HL-60 (cell line): ENCODE measurements at places on chromosomes 4 and X.

GRCh38 chr4:677431-678293 lies 3.3 kb downstream of the MYL5 start:
- no peak for DNase-seq

- no peak for DNase-seq
Observed at GRCh38 chr4:39706741-39707511, 9.0 kb downstream of the UBE2K start.

DNA sequence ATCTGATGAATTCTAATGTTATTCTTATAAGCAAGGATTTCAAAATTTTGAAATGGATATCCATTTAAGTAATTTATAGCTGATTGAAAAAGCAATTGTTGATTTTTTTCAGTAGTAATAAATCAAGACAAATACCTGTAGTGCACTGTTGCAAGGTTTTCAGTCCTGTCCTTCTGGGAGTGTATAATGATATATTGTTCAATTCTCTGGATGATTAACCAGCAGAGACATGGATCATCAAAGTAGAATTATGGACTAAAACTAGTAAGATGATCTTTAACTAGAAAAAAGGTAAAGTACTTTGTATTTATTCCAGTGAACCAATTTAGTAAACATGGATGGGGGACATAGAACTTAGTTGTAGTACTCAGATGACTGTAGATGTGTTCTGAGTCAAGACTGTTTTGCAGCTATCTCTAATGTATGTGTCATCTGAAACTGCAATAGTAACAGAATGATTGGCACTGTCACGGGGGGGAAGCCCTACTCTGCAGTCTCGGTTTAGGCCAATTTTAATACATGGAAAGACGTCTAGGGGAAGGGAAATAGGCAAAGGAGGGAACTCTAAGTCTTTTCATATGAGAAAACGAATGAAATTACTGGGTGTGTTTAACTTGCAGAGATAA lies 121.9 kb downstream of the GLRA3 start:
- DNase-seq: no peak

DNA sequence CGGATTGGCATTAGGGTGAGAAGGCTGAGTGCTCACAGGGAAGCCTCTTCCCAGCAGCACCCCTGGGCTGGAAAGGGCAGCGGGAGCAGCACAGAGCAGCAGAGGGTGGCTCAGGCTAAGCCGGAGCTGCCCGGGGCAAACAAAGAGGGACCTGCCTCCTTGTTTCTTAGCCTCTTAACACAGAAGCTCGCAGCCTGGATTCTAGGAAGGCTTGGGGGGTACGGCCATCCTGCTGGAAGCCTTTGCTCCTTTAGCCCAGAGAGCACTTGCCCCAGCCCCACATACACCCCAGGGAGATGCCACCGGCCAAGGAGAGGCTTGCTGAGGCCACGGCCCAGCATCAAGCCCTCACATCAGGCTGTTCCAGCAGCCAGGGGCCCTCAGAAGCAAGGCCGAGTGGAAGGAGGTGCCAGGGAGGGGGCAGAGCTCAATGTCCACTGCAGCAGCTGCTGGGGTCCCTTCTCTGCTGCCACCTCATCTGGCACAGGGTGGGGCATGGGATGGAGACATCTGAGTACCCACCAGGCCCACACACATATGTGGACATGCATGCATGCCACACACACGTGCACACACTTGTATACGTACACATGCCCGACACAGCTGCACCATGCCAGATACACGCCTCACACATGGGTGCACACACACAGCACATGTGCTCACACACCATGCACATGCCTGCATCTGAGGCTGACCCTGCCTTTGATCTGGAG lies 20.3 kb upstream of the SPON2 start:
- DNase-seq: no peak

DNA sequence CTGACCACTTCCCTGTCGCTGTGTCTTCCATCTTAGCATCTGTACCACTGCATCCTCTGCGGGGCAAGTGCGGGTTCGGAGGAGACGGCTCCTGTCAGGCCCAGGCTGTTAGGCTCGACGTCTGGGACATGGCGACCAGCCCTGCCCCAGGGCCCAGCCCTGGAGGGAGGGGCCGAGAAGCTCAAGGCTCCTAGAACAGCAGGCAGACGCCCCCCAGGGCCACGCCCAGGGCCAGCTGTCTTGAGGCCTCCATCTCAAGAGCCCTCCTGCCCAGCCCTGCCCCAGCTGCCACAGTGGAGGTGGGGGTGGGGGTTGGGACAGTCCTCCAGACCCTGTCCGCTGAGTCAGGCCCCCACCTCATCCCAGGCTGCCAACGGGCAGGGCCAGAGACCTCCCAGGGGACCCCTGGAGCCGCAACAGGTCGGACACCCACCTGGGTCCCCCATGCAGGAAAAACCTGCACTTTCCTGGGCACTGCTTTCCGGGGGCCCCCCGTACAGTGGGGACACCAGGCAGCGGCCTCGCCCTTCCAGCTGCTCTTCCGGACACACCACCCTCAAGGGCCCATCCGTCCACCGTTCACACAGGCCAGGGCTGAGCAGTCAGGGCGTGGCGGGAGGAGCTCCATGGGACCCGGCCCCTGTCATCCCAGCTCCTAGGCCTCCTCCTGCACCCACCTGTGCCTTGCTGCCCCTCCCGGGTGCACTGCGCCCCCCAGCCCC lies 83.1 kb downstream of the FAM53A start:
- DNase-seq: no peak

DNA sequence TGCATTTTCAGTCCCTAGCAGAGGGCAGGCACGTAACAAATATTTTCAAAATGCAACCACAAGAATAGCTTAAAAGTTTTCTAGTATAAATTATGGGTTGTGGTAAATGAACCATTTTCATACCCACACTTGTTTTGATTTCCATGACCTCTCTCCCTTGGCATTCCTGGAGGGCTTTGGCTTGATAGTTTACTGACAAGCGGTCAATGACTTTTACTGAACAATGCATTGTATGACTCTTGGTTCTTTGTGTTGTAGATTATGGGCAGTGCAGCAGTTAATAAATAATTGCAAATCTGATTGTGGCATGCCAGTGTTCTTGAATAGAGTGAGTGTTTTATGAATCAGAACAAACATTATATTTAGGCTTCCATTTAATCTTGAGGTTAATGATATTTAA lies 285.2 kb upstream of the ARX start:
- no peak for DNase-seq

DNA sequence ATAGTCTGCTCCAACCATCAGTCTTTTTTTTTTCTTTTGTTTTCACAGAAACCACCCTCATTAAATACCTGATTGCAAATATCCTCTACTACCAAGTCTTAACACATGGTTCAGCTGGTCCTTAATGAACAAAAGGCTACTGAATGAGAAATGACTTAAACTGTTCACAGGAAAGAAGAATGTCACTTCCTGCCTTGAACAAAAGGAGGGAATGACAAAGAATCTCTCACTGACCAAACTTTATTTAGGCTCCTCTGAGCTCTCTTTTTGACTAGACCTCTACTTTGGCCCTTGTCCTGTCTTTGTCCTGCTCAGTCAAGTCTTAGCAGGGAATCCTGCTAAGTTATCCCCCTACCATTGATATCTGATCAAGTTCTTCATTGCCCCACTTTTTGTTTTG lies 31.8 kb upstream of the GJB1 start:
- DNase-seq: no peak

- DNase-seq: peak; percentile 23
Observed at GRCh38 chr4:41882625-41883347, 52.4 kb upstream of the TMEM33 start.

- DNase-seq: no peak
Observed at GRCh38 chr4:63919636-63920365, 489.4 kb downstream of the TECRL start.

DNA sequence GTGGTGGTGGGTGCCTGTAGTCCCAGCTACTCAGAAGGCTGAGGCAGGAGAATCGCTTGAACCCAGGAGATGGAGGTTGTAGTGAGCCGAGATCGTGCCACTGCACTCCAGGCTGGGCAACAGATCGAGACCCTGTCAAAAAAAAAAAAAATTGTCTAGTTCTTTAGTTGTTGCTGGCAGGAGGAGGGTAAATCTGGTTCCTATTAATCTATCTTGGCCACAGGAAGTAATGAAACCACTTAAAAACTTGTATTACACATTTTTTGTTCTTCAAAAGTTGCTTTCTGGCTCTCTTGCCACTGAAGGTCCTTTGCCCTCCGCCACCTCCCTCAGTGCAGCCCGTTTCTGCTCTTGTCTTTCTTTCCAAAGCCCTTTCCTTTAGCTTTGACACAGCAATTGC lies 102.9 kb upstream of the ARSJ start:
- no peak for DNase-seq

GRCh38 chrX:8738588-8739189 lies 6.8 kb upstream of the ANOS1 start:
- DNase-seq: no peak

DNA sequence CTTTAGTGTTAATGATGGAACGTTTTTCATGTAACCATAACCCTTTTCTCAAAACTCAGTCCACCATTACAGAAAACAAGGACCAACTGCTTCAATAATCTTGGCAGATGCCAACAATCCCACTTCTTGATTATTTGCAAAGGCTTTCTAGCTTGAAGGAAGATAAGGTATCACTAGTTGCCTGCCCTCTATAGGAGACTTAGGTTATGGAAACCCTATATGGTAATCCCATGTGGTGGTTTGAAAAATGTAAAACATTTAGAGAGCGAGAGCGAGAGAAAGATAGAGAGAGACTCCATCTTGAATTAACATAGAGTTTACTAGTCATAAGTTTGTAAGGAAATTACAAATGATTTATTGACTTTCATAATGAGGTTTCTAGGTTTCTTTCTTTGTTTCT lies 1627.5 kb upstream of the TENM3 start:
- no peak for DNase-seq

- no peak for DNase-seq
Observed at GRCh38 chrX:111492085-111492484, 19.4 kb upstream of the SERTM2 start.

GRCh38 chr4:149897783-149898182 lies 82.1 kb upstream of the IQCM start:
- DNase-seq: no peak

DNA sequence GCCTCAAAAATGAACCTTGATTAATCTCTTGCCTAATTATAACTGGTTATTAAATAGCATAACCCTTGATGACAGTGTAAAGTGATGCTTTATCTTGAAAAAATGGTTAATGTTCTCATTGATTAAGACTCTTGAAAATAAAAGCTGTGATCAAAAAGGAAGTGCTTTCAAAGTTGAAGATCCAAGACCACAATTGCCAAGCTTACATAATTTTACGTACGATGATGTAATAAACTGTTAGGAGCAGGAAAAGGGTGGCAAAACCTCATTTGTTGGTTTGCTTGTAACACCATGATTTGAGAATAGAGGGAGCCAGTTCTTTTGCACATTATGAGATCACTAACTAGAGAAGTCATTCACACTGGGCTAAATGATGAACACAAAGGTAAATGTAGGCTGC lies 322.2 kb downstream of the ADGRL3 start:
- DNase-seq: peak; percentile 69

- DNase-seq: peak; percentile 52
Observed at GRCh38 chrX:12910423-12911121, 4.2 kb downstream of the TLR8 start.

DNA sequence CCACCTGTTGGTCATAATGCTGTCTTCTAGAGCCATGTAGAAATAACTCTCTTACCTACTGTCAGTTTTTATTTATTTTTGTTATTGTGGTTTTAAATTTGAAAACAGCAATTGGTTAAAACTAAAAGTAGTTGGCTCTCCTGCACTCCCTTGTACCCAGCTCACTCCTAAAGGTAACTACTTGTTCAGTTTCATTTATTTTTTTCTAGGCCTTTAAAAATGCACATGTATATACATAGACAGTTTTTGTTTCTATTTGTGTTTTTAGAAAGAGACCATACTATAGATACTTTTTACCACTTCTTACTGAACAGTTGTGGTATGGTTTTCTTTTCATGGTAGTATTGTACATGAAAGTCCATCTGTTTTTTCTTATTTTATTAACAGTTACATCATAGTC lies 16.8 kb downstream of the SMAD1 start:
- no peak for DNase-seq
